A375 (cell line): ENCODE measurements at places on chromosomes 5 and 9. TPM values are rescaled to one million over a fixed set of nuclear protein-coding genes. Genes with fewer than 3 reads are reported as not detected.

GPR150 gene
- not detected in 2 replicates for total RNA-seq

PCDHGB1 gene
- total RNA-seq = 4.5 and 5.0 TPM in 2 replicates

MSX2 gene
- total RNA-seq = 4.3 and 4.4 TPM in 2 replicates

C9orf78 gene
- 61.0 and 71.9 TPM in 2 replicates for total RNA-seq

KCNMB1 gene
- total RNA-seq = not detected in 2 replicates

PCDHA2 gene
- total RNA-seq = 0.96 and 1.3 TPM in 2 replicates

CEP78 gene
- 29.9 and 31.7 TPM in 2 replicates for total RNA-seq

ANKRD18A gene
- 4.8 and 5.2 TPM in 2 replicates for total RNA-seq

RORB gene
- 1.2 and 1.3 TPM in 2 replicates for total RNA-seq

ATOX1 gene
- 160 and 164 TPM in 2 replicates for total RNA-seq

C5orf22 gene
- total RNA-seq = 12.8 and 17.6 TPM in 2 replicates

RGS7BP gene
- total RNA-seq = not detected in 2 replicates

CFAP77 gene
- total RNA-seq = 0.26 TPM in 1 of 2 replicates, not detected in the other

ZNF366 gene
- not detected in 2 replicates for total RNA-seq

F12 gene
- 5.4 and 5.5 TPM in 2 replicates for total RNA-seq

PIP5KL1 gene
- 2.7 and 6.8 TPM in 2 replicates for total RNA-seq

IRX4 gene
- 0.15 and 0.53 TPM in 2 replicates for total RNA-seq
